CD4-positive, alpha-beta T cell treated with Interleukin-17A for 1 hour (primary cell): ENCODE measurements at places on chromosomes 12 and 14.

GRCh38 chr14:53526200-53526599, 373.1 kb upstream of the DDHD1 start:
- DNase-seq, result no peak

GRCh38 chr12:47602949-47603558, 102.8 kb downstream of the RPAP3 start:
- no peak for DNase-seq

DNA sequence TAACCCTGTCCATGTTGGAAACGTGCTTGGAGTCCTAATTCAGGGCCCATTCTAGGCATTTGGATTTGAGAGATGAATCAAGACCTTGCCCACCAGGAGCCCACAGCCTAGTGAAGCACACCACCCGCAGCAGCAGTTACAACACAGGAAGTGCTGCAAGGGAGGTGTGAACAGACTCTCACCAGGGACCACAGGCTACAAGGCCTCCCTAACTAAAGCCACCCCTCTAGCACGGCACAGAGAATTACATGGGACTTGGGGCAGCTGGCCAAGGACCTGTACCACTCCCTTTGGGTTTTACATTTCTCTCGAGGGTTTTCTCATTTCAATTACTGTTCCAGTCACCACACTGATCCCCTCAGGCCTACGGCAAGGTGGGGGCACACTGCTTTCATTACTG, 49.5 kb upstream of the FOXN3 start:
- peak; percentile 65 for DNase-seq

DNA sequence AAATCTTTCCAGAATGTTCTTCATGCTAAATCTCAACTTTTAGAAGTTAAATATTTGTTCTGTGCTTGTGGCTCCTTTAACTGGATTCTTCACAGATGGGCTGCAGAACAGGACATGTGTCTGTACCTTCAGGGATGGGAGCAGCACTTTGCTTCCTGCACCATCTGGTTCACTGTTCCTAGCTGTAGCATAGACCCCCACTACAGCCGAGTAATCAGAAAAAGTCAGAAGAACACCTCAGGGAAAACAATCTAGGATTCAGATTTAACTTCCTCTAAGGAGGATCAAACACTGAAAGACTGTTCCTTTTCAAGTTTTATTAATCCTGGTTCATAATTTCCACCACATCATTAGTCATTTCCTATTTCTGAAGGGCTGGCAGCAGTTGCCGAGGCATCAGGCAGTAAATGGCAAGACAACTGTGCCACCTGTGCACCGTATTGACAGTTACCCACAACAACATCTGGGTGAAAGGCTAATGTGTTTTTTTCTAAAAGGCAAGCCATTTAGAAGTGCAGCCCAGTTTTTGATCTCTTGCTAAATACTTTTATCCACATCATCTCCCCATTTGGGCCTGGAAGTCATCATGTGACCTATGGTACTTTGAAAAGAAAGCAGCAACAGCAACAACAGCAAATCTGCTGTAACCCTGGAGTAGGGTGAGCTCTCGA, 212.8 kb upstream of the BMP4 start:
- no peak for DNase-seq

GRCh38 chr14:75514673-75515628, 7.3 kb upstream of the BATF start:
- peak; percentile 71 for DNase-seq

- DNase-seq, result no peak
Measured at GRCh38 chr14:56081139-56081538, 37.1 kb upstream of the PELI2 start.

DNA sequence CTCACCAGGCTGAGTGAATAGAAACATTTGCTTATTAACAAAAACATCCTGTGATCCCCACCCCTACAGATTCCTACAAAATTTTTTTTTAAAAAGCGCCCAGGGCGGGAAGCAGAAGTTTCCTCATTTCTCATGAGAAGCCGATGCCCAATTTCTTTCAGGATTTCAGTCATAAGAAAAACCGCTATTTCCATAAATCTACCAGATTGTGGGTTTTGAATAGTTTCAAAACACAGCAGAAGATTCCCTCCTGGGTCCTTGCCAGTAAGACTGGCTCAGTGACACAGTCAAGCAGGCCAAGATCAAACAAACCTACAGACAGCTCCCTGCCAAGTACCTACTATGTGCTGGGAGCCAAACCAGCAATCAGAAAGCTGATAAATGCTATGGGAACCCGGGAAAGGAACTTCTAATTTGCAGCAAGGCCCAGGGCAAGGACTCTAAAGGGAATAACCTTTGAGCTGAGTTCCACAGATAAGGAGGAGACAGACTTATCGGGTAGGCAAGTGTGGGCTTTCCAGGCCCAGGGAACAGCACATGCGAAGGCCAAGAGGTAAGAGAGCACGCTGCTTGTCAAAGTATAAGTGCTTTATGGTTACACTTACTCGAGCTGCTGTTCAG, 68.7 kb downstream of the CCDC88C start:
- no peak for DNase-seq

- DNase-seq, result no peak
Measured at GRCh38 chr12:98803468-98804209, 158.5 kb downstream of the APAF1 start.

DNA sequence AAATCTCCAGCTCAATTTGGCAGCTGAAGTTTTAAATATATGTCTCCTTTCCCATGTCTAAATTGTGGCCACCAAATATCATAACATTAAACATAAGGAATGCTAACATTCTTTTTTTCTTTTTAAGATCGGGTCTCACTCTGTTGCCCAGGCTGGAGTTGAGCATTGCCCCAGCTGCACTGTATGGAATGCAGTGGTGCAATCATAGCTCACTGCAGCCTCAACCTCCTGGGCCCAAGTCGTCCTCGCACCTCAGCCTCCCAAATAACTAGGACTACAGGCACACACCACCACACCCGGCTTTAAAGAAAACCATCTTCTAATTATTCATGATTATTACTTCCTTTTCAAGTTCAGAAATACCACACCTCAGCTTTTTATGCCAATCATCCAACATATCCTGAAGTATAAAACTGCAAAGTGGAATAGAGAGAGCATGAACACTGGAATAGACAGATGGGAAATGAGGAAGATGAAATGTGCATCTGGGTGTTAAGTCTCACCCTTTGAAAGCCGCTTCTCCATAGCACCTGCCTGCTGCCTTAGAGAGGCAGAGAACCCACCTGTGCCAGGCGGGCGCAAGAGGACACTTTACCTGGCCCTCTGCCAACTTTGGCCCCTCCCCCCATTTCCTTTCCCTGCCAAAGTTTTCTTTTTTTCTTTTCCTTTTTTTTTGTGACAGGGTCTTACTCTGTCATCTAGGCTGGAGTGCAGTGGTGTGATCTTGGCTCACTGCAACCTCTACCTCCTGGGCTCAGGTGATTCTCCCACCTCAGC, 2.8 kb upstream of the EML1 start:
- DNase-seq, result no peak

- no peak for DNase-seq
Measured at GRCh38 chr12:129997239-129997638, 93.4 kb upstream of the TMEM132D start.
